ENCODE measurements at places on chromosomes 5 and 9.

GRCh38 chr9:111427186-111427585, 57.0 kb downstream of the ECPAS start:
- DNase-seq, result peak; percentile 79

GRCh38 chr5:154110716-154111115, 71.9 kb downstream of the MFAP3 start:
- peak; percentile 65 for DNase-seq

- DNase-seq, result no peak
Measured at GRCh38 chr5:175541264-175541663, 62.9 kb downstream of the SFXN1 start.

- peak; percentile 91 for DNase-seq
Measured at GRCh38 chr5:80125962-80126480, 90.9 kb downstream of the THBS4 start.

GRCh38 chr9:26234865-26235264, 556.6 kb upstream of the TUSC1 start:
- peak; percentile 30 for DNase-seq

All from EH (cell line).